ENCODE measurements at places on chromosomes 5 and 9.

- no peak for DNase-seq
These were observed 105.0 kb upstream of the PRSS3 start for GRCh38 chr9:33690143-33690933.

GRCh38 chr9:12503606-12504122 is 189.5 kb upstream of the TYRP1 start:
- DNase-seq = peak; percentile 31

DNA sequence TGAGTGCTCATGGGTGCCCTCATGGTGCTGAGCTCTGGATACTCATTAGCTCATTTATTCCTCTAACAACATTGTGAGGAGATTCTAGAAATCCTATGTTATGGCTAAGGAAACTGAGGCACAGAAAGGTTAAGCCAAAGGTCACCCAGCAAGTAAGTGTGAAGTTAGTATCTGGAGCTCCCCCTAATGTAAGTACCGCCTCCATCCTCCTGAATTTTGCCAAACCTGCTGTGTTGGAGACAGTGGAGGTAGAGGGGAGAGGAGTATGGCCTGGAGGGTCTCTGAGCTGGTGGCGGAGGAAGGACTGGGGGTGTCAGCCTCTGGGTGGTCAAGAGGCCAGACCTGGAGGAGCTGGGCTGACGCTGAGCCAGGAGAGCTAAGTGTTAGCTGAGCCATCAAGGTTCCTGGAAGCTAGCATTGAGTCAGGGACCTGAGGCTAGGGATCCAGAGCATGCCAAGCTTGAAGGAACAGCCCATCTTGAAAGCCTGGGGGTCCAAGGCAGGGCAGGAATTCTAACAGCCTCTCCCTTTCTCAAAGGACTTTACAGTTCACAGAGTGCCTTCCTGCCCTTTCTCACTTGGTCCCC is 114.8 kb downstream of the RGS3 start:
- peak; percentile 84 for DNase-seq

- DNase-seq = no peak
These were observed 153.6 kb downstream of the BRINP1 start for GRCh38 chr9:119215651-119216050.

- no peak for DNase-seq
These were observed 9.5 kb downstream of the NUDT2 start for GRCh38 chr9:34338665-34339385.

GRCh38 chr5:3325972-3326840 is 269.4 kb upstream of the IRX1 start:
- DNase-seq = no peak

GRCh38 chr5:81288021-81288433 is 13.4 kb upstream of the ZCCHC9 start:
- no peak for DNase-seq

DNA sequence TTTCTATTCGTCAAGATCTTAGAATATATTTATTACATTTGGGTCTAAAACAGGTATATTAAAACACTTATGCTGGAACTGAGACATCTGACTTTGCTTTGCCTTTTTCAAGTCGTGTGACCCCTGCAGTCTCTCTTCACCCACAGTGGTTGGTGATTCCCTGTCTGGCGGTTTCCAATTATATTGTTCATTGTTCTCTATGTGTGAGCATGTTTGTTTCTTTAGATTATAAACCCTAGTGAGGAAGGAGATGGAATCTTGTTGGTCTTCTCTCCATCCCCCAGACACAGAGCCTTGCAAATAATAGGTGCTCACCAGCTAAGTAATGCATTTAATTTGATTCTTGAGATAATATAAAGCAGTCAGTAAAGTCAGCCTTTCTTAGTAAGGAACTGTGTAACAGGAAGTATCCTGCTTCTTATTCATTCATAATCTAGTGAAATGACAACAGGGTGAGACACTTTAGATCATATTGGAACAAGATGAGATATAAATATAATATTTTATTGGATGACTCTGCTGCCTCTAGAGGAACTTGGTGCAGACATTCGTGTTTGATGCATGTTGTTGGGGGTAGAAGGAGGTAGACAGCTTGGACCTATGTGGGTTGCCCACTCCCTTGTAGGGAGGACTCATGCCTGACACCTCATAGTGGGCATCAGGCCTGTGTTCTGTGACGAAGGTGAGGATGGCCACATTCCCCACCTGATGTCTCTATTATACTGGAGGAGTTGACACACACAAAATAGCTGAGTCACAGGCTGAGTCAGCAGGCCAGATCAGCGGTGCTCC is 88.1 kb downstream of the FGF1 start:
- DNase-seq = peak; percentile 77

DNA sequence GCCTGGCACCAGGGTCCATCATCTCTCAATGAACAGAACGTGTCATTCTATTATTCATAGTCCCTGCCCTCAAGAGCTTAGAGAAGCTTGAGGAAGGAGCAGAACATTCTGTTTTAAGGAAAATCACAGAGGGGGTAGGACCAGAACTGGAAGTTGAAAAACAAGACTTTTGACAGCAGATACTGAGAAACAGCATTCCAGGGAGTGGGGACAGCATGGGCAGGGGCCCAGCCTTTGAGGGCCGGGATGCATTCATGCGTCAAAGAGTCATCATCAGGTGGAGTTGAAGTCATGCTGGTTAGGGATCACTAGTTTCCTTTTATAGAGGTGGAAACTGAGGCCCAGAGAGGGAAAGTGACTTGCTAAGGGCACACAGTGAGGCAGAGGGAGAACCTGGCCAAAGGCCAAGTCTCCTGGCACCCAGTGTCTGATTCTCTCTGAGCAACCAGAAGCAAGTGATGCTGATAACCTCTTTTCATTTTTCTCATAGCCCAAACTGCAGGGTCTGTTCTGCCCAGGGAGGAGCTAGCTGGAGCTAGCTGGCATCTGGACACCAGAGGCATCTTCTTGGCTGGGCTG is 41.5 kb upstream of the STXBP1 start:
- peak; percentile 22 for DNase-seq
